ENCODE measurements at places on chromosomes 4 and X.

DNA sequence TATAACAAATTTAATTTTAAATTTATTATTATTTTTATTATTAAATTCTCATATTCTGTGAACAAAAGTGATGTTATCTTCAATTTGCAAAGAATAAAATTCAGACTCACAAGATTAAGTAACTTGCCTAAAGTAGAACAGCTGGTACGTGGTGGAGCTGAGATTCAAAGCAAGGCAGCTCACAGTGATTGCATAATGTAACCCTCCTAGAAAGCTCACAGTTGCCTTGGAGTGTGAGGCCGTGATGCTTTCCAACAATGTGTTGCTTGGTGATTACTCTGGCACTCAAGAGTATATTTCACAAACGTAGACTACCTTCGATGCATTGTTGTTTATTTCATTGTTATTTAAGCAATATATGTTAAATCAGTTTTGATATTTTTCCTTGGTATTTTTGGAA, 1039.2 kb upstream of the PABPC4L start:
- DNase-seq: no peak

- DNase-seq: peak; percentile 64
Observed at GRCh38 chrX:132488180-132488705, 595 bp downstream of the MBNL3 start.

GRCh38 chr4:118296729-118297128, 56.1 kb downstream of the PRSS12 start:
- no peak for DNase-seq

DNA sequence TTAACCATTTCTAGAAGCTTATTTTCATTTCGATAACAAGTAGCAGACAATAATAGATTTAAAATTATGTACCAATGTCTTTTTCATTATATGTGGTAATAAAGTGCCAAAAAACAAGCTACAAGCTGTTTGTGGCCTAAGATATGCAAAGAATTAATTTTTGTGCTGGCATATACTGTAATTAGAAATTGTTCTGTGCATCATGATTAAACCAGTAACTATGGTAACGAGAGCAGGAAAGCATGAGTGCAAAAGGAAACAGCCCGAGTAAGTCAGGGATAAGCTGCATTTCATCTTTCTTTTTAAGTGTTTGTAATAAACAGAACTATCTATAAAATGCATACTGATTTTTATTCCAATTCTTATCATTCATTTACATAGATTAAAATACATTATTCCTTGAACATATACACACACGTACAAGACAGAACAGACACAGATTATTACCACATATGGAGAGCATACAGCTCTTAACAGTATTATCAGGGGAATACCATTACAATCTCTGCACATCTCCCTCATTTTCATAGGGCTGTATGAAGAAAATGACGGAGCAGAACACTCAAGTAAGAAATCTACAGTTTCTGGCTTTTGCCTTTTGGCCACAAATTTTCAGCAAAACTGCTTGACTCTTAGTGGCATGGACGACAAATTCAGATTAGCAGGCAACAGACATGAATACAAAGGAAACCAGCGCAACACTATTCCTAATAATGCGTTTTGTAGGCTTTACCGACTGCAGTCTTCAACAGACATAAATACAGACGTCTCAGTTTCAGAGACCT, 121.3 kb upstream of the WDR17 start:
- no peak for DNase-seq

DNA sequence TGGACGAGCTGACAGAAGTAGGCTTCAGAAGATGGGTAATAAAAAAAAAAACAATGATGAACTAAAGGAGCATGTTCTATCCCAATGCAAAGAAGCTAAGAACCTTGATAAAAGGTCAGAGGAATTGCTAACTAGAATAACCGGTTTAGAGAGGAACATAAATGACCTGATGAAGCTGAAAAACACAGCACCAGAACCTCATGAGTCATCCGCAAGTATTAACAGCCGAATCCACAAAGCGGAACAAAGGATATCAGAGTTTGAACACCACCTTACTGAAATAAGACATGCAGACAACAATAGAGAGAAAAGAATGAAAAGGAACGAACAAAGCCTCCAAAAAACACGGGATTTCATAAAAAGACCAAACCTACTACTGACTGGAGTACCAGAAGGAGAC, 10.5 kb downstream of the NELFA start:
- DNase-seq: no peak

DNA sequence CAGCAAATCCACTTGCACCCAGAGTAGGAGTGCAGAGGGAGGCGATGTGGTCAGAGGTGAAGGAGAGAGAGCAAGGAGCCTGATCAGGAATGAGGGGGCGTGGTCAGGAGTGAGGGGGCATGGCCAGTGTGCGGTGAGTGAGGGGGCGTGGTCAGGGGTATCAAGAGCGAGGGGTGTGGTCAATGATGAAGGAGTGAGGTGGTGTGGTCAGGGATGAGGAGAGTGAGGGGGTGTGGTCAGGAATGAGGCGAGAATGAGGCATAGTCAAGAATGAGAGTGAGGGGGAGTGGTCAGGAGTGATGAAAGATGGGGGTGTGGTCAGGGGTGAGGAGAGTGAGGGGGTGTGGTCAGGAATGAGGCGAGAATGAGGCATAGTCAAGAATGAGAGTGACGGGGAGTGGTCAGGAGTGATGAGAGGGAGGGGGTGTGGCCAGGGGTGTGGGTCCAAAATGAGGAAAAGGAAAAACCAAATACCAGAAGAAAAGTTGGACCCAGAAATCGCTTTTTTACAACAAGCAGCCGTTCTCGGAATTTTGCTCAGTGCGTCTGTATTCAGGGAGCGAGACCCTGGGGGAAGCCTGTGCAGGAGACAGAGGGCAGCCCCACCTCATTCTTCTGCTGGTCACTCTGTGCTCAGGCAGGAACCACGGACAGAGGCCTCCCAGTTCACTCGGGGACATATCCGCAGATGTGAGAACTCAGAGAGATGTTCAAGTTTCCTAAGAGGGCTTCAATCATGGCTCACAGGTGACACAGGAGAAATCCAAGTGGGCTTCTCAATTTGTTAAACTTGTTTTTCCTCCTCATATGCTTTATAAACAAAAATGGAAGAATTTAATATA, 47.5 kb downstream of the MAGEA1 start:
- peak; percentile 64 for DNase-seq

- no peak for DNase-seq
Observed at GRCh38 chr4:111066001-111066400, 443.1 kb upstream of the PITX2 start.

- no peak for DNase-seq
Observed at GRCh38 chr4:187179086-187180058, 455.7 kb upstream of the FAT1 start.

DNA sequence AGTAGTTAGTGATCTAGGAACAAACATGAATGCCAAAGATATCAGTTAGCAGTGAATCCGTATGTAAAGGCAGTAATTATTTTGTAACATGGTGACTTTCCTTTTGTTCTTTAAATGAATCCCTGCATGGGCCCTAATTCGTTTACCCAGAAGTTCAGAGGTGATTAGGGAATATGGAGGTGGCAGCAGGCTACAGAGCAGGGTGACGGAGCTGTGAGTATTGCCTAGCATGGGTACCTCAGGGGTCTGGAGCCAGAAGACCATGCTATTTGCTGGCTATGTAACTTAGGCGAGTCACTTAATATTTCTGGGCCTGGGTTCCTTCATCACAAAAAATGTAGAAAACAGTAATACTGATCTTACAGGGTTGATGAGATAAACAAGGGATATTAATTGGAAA, 184.9 kb downstream of the ENOX2 start:
- DNase-seq: no peak

- DNase-seq: no peak
Observed at GRCh38 chr4:15104825-15105224, 102.5 kb downstream of the CPEB2 start.

DNA sequence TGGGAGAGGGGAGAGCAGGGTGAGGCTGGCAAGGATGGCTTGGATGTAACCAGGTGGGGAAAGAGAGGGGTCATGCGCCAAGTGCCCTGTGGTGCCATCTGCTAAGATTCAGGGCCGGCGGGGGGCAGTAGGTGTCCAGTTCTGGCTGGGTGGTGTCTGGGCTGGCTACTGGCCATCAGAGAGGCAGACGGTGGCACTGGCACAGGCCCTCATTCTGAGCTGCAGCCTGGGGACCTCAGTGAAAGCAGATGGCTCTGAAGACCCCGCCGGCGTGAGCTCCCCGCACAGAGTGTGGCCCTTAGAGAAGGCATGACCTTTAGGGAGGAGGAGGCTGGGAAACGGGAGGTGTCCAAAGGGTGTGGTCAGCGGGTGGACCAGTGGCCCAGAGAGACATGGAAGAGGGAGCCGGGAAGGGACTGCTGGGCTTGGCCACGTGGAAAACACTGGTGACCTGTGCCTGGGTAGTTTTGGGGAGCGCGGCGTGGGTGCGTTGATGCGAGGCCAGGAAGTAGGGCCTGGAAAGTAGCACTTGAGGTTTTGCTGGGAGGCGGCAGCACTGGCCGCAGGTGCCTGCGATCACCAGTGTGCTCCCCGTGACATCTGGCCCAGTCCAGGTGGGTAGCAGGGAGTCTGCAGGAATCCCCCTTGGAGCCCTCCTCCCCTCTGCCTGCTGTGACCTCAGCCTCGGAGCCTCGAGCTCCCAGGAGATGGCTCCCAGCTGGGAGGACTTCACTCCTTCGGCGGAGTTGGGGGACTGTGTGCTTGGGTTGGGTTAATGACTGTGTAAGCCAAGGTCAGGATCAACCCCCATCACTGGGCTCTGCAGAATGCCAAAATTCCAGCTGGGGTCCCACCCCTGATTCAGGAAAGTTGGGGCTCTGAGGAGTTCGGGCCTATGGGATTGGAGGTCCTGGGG, 9.3 kb upstream of the SH3TC1 start:
- DNase-seq: no peak

DNA sequence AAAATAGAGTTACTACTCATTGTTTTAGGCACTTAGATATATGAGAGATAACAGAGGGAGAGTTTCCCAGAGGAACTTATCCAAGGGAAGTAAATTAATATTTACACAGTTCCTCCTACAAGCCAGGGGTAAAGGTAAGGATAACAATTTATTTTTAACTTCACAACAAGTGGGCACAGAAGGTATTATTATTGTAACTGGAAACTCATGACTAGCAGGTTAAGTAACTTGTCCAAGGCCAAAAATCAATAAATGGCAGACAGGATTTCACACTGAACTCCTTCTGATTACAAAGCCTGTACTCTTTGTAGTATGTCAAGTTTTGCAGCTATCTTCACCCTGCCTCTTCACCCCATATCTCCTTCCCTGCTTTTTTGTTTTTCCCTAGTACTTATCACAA, 46.9 kb upstream of the F8A3 start:
- no peak for DNase-seq

- DNase-seq: no peak
Observed at GRCh38 chr4:63922146-63922545, 487.1 kb downstream of the TECRL start.

- DNase-seq: no peak
Observed at GRCh38 chrX:39115166-39115565, 313.9 kb downstream of the MID1IP1 start.

- DNase-seq: no peak
Observed at GRCh38 chrX:139382529-139382928, 148.0 kb upstream of the F9 start.

GRCh38 chr4:138954428-138954827, 61.2 kb upstream of the NOCT start:
- no peak for DNase-seq

DNA sequence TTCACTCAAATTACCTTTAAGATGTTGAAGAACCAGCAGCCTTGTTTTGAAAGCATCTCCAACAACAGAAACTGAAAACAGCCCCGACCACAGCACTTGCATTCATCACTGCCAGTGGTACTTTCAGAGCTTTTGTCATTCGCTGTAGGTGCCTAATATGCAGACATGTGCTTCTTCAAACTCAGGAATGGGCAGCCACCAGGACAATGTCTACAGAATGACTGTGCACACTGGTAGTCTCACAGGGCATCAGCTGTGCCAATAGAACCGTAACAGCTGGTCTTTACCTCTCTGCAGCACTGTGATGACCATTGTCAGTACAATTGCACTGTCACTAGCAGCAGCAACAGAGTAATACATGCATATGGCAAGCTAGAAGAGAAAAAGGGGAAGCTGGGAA, 1149.7 kb downstream of the STPG2 start:
- no peak for DNase-seq

DNA sequence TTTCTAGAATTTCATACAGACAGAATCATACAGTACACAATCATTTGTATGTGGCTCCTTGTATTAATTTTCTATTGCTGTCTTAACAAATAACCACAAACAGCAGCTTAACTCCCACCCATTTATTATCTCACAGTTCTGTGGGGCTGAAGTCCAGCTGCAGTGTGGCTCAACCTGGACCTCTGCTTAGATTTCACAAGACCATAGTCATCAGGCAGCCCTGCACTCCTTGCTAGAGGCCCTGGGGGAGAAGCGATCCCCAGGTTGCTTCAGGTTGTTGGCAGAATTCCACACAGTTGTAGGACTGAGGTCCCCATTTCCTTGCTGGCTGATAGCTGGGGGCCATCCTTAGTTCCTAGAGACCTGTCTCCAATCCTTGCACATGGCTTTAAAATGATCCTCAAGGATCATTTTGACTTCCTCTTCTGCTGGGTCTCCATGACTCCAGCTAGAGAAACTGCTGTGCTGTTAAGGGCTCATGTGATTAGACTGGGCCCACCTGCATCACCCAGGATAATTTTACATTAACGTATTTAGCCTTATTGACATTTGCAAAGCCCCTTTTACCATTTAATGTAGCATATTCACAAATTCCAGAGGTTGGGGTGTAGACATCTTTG, 60.9 kb upstream of the SMAD1 start:
- DNase-seq: no peak

GRCh38 chr4:66636349-66636748, 909.0 kb downstream of the CENPC start:
- DNase-seq: no peak

- DNase-seq: no peak
Observed at GRCh38 chrX:85288992-85289723, 45.4 kb downstream of the ZNF711 start.

DNA sequence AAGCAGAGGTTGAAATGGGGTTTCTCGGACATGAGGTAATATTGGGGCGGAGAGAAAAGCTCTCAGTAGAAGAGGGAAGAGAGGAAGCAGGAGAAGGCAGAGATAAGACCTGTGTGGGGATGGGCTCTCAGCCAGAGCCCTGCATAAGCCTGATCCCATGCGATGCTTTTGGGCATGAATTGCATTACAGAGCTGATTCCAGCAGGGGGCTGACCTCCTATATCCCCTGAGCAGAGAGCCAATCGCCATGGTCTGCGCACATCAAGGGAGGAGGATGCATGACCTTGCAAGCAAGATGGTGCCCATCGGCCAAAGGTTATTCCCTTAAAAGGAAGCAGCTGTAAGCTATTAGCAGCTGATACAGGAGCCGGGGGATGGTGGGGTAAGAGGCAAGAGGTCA, 7.6 kb downstream of the ANOS1 start:
- DNase-seq: no peak

GRCh38 chr4:7987148-7987989, 47.7 kb upstream of the AFAP1 start:
- DNase-seq: peak; percentile 82

DNA sequence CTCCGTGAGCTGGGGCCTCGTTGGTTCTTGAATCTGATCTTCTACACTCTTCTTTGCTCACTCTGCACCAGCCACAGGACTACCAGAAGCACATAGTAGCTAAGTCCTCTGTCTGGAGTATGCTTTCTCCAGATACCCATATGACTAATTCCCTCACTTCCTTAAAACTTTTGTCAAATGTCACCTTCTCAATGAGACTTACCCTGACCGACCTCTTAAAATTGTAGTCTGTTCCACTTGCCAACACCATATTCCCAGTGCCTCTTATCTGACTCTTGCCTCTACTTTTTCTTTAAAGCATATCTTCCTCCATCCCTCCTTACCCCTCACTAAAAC, 10.0 kb downstream of the PARM1 start:
- no peak for DNase-seq
